ENCODE measurements at places on chromosomes 2 and 18.

GRCh38 chr18:44777457-44778192 is 96.9 kb downstream of the SETBP1 start:
- DNase-seq = no peak

GRCh38 chr2:134838143-134838620 is at the start of gene ACMSD:
ACMSD (plus strand) TSS chr2:134838616; CDS start chr2:134838683, 67 bp downstream.
- DNase-seq = no peak

GRCh38 chr2:43484323-43484930 is 111.4 kb downstream of the THADA start:
- DNase-seq = peak; percentile 62

DNA sequence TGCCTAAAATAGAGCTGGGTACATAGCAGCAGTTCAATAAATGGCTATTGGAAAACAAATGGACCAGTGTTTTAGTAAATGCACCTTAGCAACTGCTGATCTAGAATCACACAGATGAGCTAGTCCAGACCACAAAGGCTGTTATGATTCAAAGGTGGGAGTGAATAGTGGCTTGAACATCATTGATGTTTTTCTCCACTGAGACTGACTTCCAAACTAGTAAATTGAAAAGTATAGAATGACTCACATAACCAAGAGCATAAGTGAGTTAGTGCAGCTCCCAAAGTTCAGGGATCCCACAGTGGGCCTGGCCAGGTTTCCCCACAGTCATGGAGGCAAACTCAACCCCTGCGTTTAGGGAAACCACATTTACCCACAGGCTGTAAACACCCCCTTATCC is 106.7 kb upstream of the YPEL5 start:
- DNase-seq = no peak

- DNase-seq = no peak
Measured at GRCh38 chr18:76928179-76928868, 106.0 kb downstream of the ZNF236 start.

- no peak for DNase-seq
Measured at GRCh38 chr2:82411071-82411470, 2048.0 kb downstream of the SUCLG1 start.

- DNase-seq = no peak
Measured at GRCh38 chr18:78582181-78582709, 397.4 kb upstream of the SALL3 start.

GRCh38 chr2:103991591-103991990 is 862.3 kb upstream of the POU3F3 start:
- DNase-seq = no peak

- DNase-seq = no peak
Measured at GRCh38 chr2:138779781-138780445, at the start of gene NXPH2. NXPH2 (minus strand) TSS chr2:138780390; CDS start chr2:138780241, 149 bp downstream.

All from CD4-positive, alpha-beta T cell treated with Interleukin-21 for 1 hour (primary cell).